Stimulated activated CD8-positive, alpha-beta memory T cell treated with anti-CD3 and anti-CD28 coated beads, Interleukin-7, amount 100 ng/mL, for 1 hour (primary cell): ENCODE measurements at places on chromosomes 16 and 17.

- DNase-seq = no peak
These were observed 47.2 kb downstream of the ZFPM1 start for GRCh38 chr16:88500255-88500661.

GRCh38 chr17:62805234-62805633 lies 2.9 kb downstream of the MARCHF10 start:
- no peak for DNase-seq

DNA sequence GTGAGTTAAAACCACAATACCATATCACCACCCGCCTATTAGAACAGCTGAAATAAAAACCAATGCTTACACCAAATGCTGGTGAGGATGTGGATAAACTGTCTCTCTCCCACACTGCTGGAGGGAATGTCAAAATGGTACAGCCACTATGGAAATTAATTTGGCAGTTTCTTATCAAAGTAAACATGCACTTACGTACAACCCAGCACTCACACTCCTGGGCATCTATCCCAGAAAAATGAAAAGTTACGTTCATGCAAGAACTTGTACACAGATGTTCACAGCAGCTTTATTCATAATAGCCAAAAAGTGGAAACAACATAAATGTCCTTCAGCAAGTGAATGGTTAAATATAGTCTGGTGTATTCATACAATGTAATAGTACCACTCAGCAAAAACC lies 173.2 kb upstream of the MYOCD start:
- DNase-seq = no peak

GRCh38 chr16:87918866-87919680 lies 17.3 kb downstream of the CA5A start:
- no peak for DNase-seq

- no peak for DNase-seq
These were observed 44.3 kb downstream of the XYLT1 start for GRCh38 chr16:17426451-17426850.

- no peak for DNase-seq
These were observed 18.2 kb upstream of the TBX21 start for GRCh38 chr17:47714773-47715396.

- DNase-seq = peak; percentile 67
These were observed at the start of gene FAM222B for GRCh38 chr17:28842282-28843012. TSS of gene FAM222B (minus strand) at chr17:28842790. CDS start at chr17:28766667, 76,123 bp downstream.

DNA sequence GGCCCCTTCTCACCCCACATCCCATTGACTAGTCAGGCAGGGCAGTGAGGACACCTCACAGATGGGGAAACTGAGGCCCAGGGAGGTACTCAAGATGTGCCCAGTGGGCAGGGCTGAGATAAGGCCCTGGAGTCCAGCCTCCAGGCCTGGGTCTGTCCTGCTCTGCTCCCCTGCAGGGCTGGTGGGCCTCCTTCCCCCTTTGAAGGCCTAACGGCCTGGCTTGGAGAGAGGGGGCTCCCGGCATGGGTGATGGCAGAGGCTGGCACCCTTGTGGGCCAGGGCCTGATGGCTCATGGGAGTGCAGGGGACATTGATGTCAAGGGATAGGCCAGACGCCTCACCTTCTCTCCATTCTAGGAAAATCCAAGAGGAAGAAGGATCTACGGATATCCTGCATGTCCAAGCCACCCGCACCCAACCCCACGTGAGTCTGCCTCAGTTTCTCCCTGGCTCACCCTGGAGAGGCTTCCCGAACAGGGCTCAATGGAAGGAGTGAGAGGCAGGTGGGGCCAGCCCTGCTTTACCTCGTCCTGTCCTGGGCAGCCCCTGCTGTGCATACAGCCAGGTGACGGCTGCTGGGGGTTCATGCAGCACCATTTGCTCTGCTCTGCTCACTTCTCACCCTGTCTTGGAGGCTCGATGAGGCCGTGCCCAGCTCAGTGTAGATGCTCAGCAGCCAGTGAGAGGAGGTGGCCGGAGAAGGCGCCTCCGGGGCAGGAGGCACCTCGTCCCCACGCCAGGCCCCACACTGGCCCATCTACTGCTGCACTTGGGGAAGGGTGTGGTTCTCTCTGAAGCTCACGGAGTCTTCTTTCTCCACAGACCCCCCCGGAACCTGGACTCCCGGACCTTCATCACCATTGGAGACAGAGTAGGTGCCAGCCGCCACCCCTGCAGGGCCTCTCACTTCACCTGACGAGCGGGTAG lies 13.8 kb downstream of the MAP2K3 start:
- DNase-seq = no peak

- no peak for DNase-seq
These were observed 30.8 kb downstream of the CCDC42 start for GRCh38 chr17:8713878-8714277.

DNA sequence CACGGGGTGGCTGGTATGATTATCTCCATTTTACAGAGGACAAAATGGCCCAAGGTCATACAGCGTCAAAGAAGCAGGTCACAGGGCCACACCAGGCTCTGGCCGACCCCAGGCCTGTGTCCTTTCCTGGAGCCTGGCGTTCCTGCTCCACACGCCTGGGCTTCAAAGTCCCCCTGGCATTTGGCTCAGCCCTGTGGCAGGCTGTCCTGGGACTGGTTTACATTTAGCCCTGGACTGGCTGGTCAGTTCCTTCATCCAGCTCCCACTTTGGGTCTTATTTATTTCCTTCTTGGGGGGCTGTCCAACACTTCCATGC lies 15.3 kb downstream of the TBX2 start:
- no peak for DNase-seq

- no peak for DNase-seq
These were observed 21.0 kb downstream of the KSR1 start for GRCh38 chr17:27477050-27477888.

GRCh38 chr17:70608193-70608592 lies 438.9 kb downstream of the KCNJ2 start:
- no peak for DNase-seq

- no peak for DNase-seq
These were observed 5.7 kb upstream of the NME1 start for GRCh38 chr17:51147650-51148049.

DNA sequence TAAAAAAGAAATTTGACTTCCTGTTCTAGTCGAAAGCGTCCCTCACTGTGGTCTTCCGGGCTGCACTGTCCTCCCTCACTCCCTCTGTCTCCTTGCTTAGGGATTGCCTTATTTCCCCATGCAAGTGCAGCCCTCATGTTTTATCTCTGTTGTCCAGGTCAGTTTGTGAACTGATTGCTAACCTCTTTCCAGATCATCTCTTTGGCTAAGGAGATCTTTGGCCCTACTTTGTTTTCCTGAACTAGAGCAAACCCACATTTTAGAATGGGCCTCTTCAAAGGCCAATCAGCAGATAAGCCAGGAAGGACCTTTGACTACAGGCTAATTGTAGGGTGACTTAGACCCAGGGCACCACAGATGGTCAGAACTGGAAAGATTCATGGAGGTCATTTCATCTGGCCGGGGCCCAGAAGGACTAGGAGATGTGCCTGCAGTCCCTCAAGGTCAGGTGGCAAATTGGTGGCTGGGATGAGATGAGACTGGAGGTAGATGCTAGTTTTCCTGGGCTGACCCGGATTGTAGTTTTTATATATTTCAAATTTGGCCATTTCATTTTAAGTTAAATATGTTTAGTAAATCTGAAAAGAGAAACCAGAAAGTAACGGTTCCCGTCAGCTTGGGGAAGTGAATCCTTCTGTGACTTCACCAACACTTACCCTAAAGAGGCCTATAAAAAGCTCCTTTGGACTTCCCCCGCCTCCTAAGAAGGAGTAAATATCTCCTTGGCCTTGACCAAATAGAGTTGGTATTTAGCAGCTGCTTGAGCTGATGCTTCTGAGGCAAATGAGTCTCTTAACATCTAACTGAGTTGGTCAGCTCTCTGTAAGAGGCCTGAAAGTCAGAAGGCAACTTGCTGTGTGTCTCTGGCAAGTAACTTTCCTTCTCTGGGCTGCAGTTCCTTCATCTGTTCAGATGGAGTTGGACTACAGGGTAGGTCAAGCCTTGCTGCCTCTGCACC lies 6.2 kb upstream of the SLC25A19 start:
- no peak for DNase-seq

- DNase-seq = peak; percentile 36
These were observed at the start of gene VASN for GRCh38 chr16:4371357-4372000. TSS of gene VASN (plus strand) at chr16:4371848. CDS start at chr16:4380878, 9,030 bp downstream.

GRCh38 chr17:42097691-42098631 lies at the start of gene ZNF385C:
TSS of gene ZNF385C (minus strand) at chr17:42098473. CDS start at chr17:42063056, 35,417 bp downstream.
- DNase-seq = no peak

GRCh38 chr16:65672960-65673359 lies 551.1 kb upstream of the CDH11 start:
- DNase-seq = no peak

GRCh38 chr17:68102318-68102758 lies 66.8 kb downstream of the KPNA2 start:
- DNase-seq = no peak

- DNase-seq = no peak
These were observed 118.3 kb downstream of the SMG6 start for GRCh38 chr17:2184993-2185931.

GRCh38 chr17:39818358-39819000 lies 45.6 kb downstream of the IKZF3 start:
- no peak for DNase-seq

DNA sequence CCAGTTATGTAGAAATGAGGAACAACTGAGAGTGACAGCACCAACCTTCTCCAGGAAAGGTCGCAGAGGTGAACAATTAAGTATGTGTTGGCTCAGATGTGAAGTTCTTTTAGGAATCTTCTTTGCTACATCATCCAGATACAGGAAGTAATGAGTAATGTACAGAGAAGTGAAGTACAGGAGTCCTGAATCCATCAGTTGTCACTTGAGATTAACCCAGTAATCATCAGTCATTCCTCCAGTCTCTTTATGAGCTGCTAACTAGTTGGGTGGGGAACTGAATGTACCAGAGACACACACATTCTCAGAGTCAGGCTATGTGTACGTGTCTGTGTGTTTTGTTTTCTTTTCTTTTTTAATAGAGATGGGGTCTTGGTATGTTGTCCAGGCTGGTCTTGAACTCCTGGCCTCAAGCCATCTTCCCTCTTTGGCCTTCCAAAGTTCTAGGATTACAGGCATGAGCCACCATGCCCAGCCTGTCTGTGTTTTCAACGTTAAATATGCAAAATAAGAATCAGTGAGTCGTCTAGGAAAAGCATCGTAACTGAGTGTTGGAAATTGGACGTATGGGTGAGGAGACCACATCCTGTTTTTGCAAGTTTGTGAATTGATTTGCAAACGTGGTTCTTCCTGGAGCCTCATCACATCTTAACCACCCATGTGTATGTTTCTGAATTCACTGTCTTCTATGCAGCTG lies 19.9 kb downstream of the ZNF200 start:
- DNase-seq = no peak

GRCh38 chr16:67531247-67531646 lies 2.6 kb downstream of the RIPOR1 start:
- DNase-seq = no peak

- peak; percentile 14 for DNase-seq
These were observed 2.4 kb upstream of the USP36 start for GRCh38 chr17:78842881-78843565.

DNA sequence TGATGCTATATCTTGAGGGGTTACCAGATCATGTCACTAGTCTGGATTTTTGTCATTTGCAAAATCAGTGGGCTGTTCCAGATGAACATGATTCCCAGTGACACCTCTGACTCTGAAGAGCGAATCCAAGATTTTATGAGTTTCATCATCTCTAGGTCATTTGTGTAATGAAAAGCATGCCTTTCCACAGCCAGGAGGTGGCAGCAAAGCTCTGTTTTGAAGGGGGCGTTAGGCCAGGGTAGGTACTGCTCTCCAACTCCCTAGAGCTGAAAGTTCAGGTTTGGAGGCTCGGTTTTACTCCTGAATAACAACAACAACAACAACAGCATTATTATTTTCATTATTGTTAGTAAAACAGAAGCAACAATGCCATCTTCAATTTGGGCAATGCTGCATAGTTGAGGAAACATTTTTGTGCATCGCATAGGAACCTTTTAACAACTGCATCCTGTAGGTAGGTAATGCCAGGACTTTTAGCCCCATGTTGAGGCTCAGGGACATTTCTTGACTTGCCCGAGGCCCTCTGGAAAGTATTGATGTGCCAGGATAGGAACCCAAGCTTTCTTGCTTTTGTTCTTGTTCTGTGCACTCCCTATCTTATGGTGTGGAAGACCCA lies 77.0 kb downstream of the MYH13 start:
- no peak for DNase-seq

- DNase-seq = peak; percentile 44
These were observed 11.8 kb downstream of the CSF3 start for GRCh38 chr17:40026816-40027613.

DNA sequence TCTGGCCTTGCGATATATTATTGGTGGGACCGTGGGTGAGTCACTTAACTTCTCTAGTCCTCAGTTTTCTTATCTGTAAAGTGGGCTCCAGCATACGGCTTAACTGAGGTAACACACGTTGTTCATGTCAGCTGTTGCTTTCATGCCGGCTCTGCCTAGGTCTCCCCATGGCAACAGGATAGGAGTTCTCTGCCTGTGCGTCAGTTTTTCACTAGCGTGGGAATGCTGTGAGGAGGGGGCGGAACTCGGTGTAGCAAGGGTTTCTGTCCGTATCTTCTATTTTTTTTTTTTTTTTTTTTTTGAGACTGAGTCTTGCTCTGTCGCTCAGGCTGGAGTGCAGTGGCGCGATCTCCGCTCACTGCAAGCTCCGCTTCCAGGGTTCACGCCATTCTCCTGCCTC lies 758.5 kb upstream of the RBFOX1 start:
- DNase-seq = no peak
